ENCODE measurements at places on chromosomes 3 and 15. TPM values are rescaled to one million over a fixed set of nuclear protein-coding genes. Genes with fewer than 3 reads are reported as not detected.

The P2RY13 gene
- 3.1 TPM for total RNA-seq

The PPM1M gene
- 28.0 TPM for total RNA-seq

The PPP1R14D gene
- total RNA-seq: not detected

The SLC9C1 gene
- not detected for total RNA-seq

The CFAP20DC gene
- total RNA-seq: 1.3 TPM

The GRM7 gene
- total RNA-seq: 0.22 TPM

The DNASE1L3 gene
- total RNA-seq: 1.5 TPM

The SPRED1 gene
- total RNA-seq: 28.8 TPM

The MKRN3 gene
- not detected for total RNA-seq

The ACAN gene
- 1.2 TPM for total RNA-seq

The CMTM8 gene
- 8.2 TPM for total RNA-seq

The PLIN1 gene
- 392 TPM for total RNA-seq

The SLC12A1 gene
- not detected for total RNA-seq

The OR5K2 gene
- total RNA-seq: not detected

The RTP1 gene
- total RNA-seq: not detected

The ZBTB11 gene
- 18.6 TPM for total RNA-seq

The CLDN11 gene
- total RNA-seq: 62.9 TPM

The HDC gene
- 5.9 TPM for total RNA-seq

The SLC4A7 gene
- 43.8 TPM for total RNA-seq

The SLC28A2 gene
- total RNA-seq: not detected

The VIPR1 gene
- total RNA-seq: 12.9 TPM

The USP50 gene
- 2.2 TPM for total RNA-seq

The LCMT2 gene
- total RNA-seq: 14.4 TPM

The CELSR3 gene
- total RNA-seq: 1.5 TPM

The TNK2 gene
- 81.9 TPM for total RNA-seq

The VEPH1 gene
- total RNA-seq: 1.1 TPM

The CD47 gene
- 63.9 TPM for total RNA-seq

The IP6K2 gene
- 130 TPM for total RNA-seq

The KCNH8 gene
- 0.42 TPM for total RNA-seq

The ADAMTS7 gene
- 17.7 TPM for total RNA-seq

The CCDC80 gene
- 32.4 TPM for total RNA-seq

The LRRC58 gene
- total RNA-seq: 36.6 TPM

The FGD5 gene
- total RNA-seq: 35.8 TPM
